Aorta (tissue), 5 donors: ENCODE measurements at places on chromosomes 13 and 19. TPM values are rescaled to one million over a fixed set of nuclear protein-coding genes. Genes with fewer than 3 reads are reported as not detected.

GRCh38 chr13:91167706-91168385 is 179.6 kb upstream of the MIR17HG start:
- H3K27me3 ChIP-seq, result peaks cover 2% of the 10 kb centered on the region
- no peak for DNase-seq
- H3K4me3 ChIP-seq, result no peak overlapping the region

- DNase-seq, result no peak
- no peaks in the 10 kb centered on the region for H3K27me3 ChIP-seq
- H3K27ac ChIP-seq, result no peak overlapping the region
- no peaks in the 10 kb centered on the region for H3K4me1 ChIP-seq
These were observed 11.6 kb downstream of the NFILZ start for GRCh38 chr19:8641908-8642547.

DNA sequence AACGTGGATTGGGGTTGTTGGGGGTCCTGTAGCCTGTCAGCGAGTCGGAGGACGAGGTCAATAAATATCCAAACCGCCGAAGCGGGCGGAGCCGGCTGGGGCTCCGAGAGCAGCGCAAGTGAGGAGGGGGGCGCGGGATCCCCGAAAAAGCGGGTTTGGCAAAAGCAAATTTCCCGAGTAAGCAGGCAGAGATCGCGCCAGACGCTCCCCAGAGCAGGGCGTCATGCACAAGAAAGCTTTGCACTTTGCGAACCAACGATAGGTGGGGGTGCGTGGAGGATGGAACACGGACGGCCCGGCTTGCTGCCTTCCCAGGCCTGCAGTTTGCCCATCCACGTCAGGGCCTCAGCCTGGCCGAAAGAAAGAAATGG is 754 bp upstream of the SIX5 start:
- no peaks in the 10 kb centered on the region for H3K4me1 ChIP-seq
- H3K27me3 ChIP-seq, result no peaks in the 10 kb centered on the region
- no peaks in the 10 kb centered on the region for H3K36me3 ChIP-seq
- peak overlapping the region; percentile 0 for H3K4me3 ChIP-seq
- peak overlapping the region; percentile 18 for H3K27ac ChIP-seq

DNA sequence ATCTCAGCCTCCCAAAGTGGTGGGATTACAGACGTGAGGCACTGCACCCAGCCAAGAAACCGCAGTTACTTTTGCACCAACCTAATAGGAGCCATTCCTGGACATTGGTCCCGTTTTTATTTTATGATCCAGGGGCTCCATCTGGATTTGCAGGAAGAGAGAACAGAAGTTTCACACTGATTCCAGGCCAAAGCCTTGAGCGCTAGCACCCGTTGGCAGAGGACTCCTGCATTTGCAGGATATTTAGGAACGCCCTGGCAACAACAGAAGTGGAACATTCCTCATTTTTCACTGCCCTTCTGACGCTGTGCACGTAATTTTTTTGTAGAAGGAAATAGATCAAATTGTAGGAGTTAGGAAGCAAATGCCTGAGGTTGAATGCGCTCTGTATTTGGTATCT is 11.7 kb upstream of the SULT2A1 start:
- H3K4me3 ChIP-seq, result no peak overlapping the region
- no peaks in the 10 kb centered on the region for H3K36me3 ChIP-seq
- DNase-seq, result no peak
- no peaks in the 10 kb centered on the region for H3K27me3 ChIP-seq
- H3K4me1 ChIP-seq, result no peaks in the 10 kb centered on the region
- H3K27ac ChIP-seq, result no peak overlapping the region

- DNase-seq, result no peak
- H3K27me3 ChIP-seq, result no peaks in the 10 kb centered on the region
- H3K27ac ChIP-seq, result no peak overlapping the region
- no peaks in the 10 kb centered on the region for H3K36me3 ChIP-seq
- no peaks in the 10 kb centered on the region for H3K4me1 ChIP-seq
These were observed 26.0 kb upstream of the PEG3 start for GRCh38 chr19:56866538-56866937.

GRCh38 chr19:1823539-1824251 is 11.6 kb upstream of the ATP8B3 start:
- H3K27me3 ChIP-seq, result no peaks in the 10 kb centered on the region
- peaks cover 2% of the 10 kb centered on the region for H3K36me3 ChIP-seq
- DNase-seq, result no peak
- no peak overlapping the region for H3K27ac ChIP-seq
- no peak overlapping the region for H3K4me3 ChIP-seq
- H3K4me1 ChIP-seq, result no peaks in the 10 kb centered on the region

DNA sequence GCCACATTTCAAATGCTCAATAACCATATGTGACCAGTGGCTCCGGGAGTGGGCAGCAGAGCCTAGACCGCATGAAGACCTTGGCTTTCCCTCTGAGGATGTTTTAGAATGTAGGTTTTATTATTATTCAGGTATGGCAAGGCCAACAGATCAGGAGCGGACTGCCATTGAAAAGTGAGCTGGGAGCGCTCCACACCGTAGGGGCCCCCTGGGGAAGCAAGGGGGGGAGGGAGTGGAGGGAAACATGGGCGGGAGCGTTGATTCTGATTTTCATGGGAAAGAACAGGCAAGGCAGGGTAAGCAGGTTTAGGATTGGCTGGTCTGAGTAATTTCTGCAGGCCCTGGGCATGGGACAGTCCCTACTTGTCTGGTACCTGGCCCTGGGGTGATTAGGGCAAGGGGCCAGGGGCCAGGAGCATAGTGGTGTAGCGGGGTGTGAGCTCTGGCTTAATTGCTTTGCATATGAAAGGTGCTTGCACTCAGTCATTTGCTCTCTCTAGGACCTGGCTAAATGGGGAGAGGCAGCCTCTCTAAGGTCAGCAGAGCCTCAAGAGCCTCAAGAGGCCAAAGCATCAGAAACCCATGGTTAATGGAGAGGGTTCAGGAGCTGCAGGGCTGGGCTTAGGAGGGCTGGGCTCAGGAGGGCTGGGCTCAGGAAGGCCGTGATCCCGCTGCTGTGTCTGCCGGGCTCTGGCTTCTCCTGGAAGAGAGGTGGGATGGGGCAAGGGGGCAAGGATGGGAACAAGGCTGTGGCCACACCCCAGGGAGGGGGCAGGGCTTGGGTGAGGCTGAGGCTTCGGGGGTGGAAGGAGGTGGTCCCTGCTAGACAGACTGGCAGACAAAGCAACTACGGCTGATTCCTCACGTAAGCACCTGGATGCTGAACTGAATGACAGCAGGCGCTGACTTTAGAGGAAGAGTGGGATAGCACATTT is 82.0 kb upstream of the WASF3 start:
- H3K27me3 ChIP-seq, result no peaks in the 10 kb centered on the region
- H3K36me3 ChIP-seq, result no peaks in the 10 kb centered on the region
- H3K4me1 ChIP-seq, result no peaks in the 10 kb centered on the region
- DNase-seq, result no peak

The KIR3DL2 gene
- polyA plus RNA-seq, result 0.20 TPM

DNA sequence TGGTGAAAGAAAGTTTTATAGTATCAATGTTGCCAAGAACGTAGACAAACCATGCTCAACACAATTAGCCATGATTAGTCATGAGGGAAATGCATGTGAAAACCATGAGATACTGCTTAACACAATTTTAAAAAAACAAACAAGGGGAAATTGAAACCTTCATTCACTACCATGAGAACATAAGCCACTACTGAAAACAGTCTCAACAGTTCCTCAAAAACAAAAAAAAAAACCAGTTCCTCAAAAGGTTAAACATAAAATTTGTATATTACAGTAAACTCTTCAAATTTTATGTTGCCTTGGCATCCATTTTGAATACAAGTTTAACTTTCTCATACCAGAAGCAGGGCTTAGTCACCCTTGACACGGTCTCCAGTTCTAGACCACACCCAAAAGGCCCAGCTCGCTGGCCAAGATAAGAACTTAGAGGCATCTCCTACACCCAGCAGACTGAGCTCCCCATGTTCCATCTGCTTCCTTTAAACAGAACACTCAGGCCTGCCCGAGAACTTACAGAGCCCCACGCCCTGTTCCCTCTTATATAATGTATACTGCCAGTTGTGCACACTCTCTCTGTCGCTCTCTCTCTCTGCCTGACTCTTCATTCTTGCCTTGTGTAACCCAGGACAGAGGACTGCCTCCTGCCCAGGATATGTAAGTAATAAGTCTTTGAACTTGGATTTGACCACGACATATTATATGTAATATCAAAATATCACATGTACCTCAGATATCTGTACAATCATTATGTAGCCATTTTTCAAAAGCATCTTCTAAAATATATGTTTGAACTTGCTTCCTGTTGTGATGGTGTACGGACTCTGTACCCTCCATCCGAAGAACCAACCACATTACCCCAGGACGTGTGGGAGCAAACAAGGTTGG is 67.4 kb downstream of the STK24 start:
- H3K4me1 ChIP-seq, result peaks cover 4% of the 10 kb centered on the region
- H3K4me3 ChIP-seq, result no peak overlapping the region
- H3K27me3 ChIP-seq, result no peaks in the 10 kb centered on the region
